ENCODE measurements at places on chromosomes 11 and 22. TPM values are rescaled to one million over a fixed set of nuclear protein-coding genes. Genes with fewer than 3 reads are reported as not detected.

Gene CTSD
- 143 TPM for total RNA-seq

Gene MPPED2
- not detected for total RNA-seq

Gene OSBP2
- total RNA-seq = 2.9 TPM

Gene ZNF215
- 7.4 TPM for total RNA-seq

Gene KCNJ4
- not detected for total RNA-seq

Gene C11orf24
- total RNA-seq = 53.7 TPM

Gene TRIM66
- total RNA-seq = 7.0 TPM

Gene IGSF22
- not detected for total RNA-seq

Gene SSTR3
- total RNA-seq = not detected

Gene TMPRSS5
- total RNA-seq = 0.32 TPM

Gene NEFH
- 0.12 TPM for total RNA-seq

Gene CRYBB2
- total RNA-seq = not detected
